ENCODE measurements at places on chromosomes 6 and 20.
A peak's percentile ranks its signal among the peaks of the same experiment; 100 is the strongest.

- DNase-seq, result no peak
Measured at GRCh38 chr6:29255530-29255929, 46.0 kb upstream of the OR14J1 start.

GRCh38 chr6:159966339-159966738 lies 2.5 kb upstream of the IGF2R start:
- DNase-seq, result no peak

GRCh38 chr6:157145656-157146285 lies 177.5 kb downstream of the TMEM242 start:
- DNase-seq, result no peak

DNA sequence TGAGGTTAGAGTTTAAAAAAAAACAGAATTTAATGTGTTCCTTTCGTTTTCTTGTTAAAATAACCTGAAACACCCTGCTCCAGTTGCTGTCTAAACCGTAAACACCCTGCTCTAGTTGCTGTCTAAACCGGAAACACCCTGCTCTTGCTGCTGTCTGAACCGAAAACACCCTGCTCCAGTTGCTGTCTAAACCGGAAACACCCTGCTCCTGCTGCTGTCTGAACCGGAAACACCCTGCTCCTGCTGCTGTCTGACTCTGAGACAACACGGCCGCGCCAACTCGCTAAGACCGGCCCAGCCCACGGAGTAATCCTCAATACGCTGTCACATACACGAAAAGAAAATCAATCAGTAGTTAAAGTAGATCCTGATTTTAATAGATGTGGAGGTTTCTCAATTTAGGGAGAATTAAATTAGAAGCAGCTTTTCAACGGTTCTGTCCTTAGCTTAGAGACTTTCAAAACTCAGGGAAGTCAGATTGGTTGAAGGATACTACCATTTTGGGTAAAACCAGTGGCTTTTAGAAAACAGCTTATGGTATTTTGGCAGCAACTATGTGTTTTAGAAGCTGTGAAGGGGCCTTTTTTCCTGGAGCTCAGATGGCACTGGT lies 98.3 kb downstream of the RAMACL start:
- DNase-seq, result peak; percentile 88

- DNase-seq, result no peak
Measured at GRCh38 chr6:156796627-156797026, 19.4 kb downstream of the ARID1B start.

DNA sequence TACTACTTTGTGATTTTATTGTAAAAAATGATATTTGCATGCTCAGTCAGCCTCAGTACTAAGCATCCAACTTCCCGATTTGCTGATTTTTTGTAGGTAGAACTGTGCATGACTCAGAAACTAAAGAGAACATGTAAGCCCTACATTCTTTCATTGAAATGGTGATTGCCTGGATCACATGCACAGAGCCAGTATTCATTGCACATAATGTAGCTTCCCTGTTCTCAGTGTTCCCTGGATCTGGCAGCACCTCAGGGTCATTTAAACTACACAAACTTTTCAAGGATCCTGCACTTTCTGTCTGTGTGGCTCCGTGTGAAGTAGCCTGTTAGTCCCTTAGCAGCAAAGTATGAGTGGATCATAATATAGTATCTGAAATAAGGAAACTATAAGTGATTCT lies 422.9 kb upstream of the AGPAT4 start:
- no peak for DNase-seq

DNA sequence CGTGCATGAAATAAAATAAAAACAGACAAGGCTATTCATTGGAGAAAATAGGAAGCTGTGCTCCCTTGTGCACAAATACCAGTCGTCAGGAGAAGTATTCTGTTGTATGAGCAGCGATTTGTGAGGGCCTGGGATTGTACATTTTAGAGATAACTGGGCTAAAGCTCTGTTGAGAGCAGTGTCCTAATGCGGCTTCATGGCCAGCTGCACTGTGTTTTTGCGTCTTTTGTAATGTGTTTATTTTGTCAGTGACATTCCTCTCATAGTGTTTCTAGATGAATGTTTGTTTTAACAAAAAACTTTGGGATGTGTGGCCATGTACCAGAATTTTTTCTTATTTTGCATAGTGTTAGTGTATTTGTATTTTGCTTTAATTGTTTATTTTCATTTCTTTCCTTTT lies 14.8 kb downstream of the ERMARD start:
- DNase-seq, result no peak

GRCh38 chr20:3277686-3278465 lies 38.9 kb upstream of the SLC4A11 start:
- no peak for DNase-seq

GRCh38 chr20:17558154-17558940 lies 11.5 kb upstream of the DSTN start:
- no peak for DNase-seq

GRCh38 chr6:158646023-158646910 lies 1.7 kb upstream of the DYNLT1 start:
- no peak for DNase-seq

- DNase-seq, result no peak
Measured at GRCh38 chr20:21707999-21708737, 2.7 kb downstream of the PAX1 start.

DNA sequence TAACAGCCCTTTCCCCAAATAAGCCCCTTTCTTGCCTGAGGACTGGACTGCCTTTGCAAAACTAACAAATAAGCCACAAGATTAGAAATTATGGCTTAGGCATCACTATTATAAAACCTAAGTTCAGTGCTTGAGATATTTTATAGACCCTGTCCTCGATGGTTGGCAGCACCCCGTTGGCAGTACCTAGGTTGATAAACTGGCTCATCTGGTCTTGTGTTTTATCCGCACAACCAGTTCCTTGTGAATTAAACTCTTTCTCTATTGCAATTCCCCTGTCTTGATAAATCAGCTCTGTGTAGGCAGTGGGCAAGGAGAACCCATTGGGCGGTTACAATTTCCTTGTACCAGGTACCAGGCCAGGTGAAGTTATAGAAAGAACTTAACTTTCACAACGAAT lies 6.6 kb downstream of the LRP11 start:
- DNase-seq, result no peak

- no peak for DNase-seq
Measured at GRCh38 chr6:3738381-3739131, 13.0 kb downstream of the PXDC1 start.

DNA sequence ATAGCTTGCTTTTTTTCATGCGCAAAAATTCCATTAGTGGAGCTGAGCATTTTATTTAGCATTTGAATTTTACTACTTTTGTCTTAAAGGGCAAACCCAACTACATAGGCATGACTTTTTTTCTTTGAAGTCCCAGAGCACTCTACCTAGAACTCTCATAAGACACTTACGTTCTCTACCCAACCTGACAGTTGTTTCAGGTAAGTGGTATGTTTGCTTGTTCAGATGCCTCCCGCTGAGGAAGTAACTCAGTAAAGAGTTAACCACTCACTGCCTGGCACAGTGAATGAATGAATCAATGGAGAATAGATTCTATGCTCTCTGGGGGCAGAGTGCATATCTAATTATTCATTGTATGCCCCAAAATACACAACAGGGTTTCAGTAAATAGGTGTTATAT lies 212.3 kb upstream of the PRDM1 start:
- DNase-seq, result no peak

DNA sequence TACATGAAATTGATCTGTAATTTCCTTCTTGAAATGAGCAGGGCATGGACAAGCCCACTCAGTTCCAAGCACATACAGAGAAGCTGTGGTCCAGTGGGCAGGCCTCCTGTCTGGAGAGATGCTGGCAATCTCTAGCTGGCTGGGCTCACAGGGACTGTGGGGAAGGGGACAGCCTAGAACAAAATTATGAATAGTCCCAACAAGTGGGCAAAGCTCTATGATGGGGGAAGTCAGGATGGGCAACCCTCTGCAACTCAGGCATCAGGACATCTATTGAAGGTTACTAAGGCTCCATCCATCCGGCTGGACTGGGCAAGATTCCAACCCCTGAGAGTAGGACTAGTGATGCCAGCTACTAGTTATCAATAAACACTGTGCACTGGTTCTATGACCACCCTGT lies 40.9 kb downstream of the TRERF1 start:
- no peak for DNase-seq

GRCh38 chr6:56814802-56815201 lies 140.1 kb upstream of the BEND6 start:
- DNase-seq, result no peak

DNA sequence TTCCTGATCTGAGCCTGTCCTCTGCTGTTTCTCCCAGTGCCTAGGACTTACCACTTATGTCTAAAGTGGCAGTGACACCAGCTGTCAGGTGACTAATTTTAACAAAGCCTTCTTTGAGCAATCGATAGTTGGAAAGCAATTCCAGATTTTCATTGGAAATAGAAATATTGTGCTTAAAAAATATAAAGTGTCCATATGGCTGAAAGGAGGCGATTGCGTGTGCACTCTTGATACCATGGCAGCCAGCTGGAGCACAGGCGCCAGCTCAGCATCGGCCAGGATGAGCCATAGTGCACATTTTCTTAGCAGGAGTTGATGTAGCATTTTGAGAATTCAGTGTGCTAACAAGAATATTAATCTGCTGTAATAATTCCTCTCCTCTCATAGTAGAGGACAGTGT lies 70.0 kb downstream of the LRRC1 start:
- DNase-seq, result no peak

GRCh38 chr6:116667623-116668022 lies 943 bp downstream of the ZUP1 start:
- peak; percentile 76 for DNase-seq

GRCh38 chr6:113184291-113184690 lies 672.9 kb upstream of the MARCKS start:
- DNase-seq, result no peak

DNA sequence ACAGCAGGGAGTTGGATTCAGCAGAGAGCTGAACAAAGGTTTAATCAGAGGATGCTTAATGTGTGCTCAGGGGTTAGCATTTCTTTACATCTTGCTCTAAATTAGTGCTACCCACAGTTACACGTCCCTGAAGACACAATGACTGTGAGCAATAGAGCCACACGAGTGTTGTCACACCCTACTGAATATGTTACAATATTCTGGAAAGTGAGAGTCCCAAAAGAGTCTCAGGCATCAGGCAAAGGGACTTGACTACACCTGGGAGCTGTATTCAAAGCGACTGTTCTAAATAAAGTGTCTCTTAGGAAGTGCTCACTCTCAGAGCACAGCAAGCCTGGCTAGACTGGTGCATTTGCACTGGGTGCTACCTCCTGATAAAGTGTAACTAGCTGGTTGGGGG lies 108.7 kb downstream of the GRM4 start:
- no peak for DNase-seq

- no peak for DNase-seq
Measured at GRCh38 chr6:109456111-109456583, 575 bp upstream of the MICAL1 start.

DNA sequence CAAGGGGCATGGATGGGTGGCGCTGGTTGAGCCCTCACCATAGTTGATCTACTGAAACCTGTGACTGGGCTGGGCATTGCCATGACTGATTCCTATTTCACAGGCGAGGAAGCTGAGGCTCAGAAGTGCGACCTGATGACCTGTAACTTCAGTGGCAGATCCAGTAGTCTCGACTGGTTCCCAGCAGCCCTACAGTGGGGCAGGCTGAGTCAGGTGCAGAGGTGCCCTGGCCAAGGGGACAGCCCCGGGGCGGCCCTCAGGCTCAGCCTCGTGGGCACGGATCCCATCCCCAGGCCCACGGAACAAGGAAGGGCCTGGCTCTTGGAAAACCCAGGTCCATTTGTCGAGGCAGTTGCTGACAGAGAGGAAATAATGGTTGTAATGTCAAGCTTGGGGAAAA lies 283.0 kb downstream of the CDH4 start:
- DNase-seq, result no peak

DNA sequence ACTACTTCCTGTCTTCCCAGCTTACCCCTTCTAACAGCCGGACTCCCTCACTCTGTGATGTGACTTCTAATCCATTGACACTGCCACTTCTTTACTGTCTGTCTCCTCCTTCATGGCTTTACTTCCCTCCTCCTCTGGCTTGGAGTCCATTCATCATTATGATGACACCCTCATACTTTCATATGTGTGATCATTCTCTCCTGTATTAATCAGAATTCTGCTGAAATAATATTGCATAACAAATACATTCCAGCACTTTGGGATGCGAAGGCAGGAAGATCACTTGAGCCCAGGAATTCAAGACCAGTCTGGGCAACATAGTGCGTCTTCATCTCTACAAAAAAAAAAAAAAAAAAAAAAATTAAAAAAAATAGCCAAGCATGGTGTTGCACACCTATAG lies 147.9 kb upstream of the BTBD3 start:
- DNase-seq, result no peak

GRCh38 chr6:125379174-125379573 lies 77.4 kb upstream of the HDDC2 start:
- DNase-seq, result no peak

- no peak for DNase-seq
Measured at GRCh38 chr6:63964366-63964765, 328.8 kb downstream of the PHF3 start.

DNA sequence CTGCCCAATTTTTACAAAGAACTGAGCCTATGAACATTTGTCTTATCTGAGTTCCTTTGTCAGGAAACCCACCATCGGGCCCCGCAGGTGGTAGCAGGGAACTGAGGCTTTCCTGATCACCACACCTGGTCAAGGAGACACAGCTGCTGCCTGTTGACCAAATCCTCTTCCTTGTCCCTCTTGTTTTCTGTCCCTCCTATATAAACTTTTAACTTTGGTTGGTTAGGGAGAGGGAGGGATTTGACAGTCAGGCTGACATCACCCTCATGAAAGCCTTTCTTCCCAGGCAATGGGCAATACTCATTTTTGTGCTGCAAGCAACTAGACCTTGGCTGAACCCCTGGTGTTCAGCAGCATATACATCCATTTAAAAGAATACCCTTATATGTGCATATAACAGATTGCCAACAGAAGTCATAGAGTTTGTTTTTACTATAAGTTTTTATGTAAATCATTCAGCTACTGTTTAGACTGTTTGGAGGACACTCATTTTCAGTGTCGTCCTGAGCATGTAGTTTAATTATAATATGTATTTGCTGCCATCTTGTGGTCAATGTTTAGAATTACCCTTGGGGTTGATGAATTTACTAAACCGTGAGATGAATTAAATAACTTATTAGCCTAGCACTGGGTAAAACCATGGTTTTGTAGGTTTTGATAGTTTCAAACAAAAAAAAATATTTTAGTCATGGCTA lies 17.0 kb downstream of the CRISP1 start:
- peak; percentile 27 for DNase-seq

DNA sequence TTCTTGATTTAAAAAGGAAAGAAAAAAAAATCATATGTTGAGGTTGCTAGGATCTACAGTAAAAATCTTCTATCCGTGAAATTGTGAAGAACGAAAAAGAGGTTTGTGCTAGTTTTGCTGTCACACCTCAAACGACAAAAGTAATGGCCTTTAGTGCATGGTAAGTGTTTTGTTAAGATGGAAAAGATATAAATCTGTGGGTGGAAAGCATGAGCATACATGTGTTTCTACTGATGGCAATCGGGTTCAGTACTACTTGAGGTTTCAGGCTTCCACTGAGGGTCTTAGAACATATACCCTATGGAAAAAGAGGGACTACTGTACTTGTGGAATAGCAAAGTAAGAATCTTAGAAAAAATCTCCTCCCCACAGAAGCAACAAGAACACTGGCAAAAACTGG lies 58.0 kb downstream of the AHI1 start:
- no peak for DNase-seq

GRCh38 chr6:41675992-41676391 lies 37.7 kb downstream of the MDFI start:
- DNase-seq, result no peak

- DNase-seq, result no peak
Measured at GRCh38 chr6:80441131-80441530, 334.7 kb downstream of the BCKDHB start.
